ENCODE measurements at places on chromosomes 1 and 21.

DNA sequence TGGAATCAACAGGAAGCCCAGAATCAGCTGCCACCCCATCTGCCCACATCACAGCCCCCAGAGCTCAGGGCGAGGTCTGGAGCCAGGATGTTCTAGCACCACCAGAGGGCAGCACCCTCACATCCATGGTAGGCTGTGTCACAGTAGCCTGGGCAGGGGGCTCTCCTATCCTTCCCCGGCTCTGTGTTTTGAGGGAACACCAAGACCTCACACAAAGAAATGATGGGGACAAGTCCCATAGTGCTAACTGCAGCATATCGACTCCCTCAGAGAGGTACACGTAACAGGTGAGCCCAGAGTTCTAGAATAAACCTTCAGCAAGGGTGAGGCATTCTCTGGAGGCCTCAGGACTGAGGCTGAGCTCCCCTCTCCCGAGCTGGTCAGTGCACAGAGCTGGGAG lies 2.3 kb upstream of the KCNC4 start:
- DNase-seq = peak; percentile 50

- DNase-seq = no peak
Measured at GRCh38 chr1:20410503-20410902, 75.5 kb downstream of the CAMK2N1 start.

DNA sequence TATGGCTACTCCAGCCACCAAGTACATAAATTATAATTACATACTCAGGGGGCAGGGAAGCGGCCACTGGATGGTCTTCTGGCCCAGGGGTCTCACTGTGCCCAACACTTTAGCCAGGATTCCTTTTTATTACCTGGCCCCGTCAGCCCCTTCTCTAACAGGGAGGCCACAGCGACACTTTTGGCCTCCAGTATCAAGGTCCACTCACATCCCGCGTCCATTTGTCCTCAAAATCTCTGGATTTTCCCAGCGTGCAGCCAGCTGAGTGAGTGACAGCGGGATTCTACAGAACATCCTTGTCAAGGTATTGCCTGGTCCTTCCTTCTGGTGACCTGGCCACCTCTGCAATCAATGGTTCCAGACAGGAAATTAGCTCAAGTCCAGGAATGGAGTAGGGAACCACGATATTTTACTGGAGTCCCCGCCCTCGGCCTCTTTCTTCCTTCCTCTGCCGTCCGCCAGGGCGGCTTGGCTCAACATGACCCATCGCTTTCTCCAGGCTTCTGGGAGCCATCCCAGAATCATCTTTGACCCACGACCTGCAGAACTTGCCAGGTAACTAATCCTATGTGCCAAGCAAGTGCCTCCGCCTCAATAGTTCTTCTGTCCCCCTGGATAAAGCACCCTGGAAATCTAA lies 2.7 kb upstream of the COL6A2 start:
- no peak for DNase-seq

DNA sequence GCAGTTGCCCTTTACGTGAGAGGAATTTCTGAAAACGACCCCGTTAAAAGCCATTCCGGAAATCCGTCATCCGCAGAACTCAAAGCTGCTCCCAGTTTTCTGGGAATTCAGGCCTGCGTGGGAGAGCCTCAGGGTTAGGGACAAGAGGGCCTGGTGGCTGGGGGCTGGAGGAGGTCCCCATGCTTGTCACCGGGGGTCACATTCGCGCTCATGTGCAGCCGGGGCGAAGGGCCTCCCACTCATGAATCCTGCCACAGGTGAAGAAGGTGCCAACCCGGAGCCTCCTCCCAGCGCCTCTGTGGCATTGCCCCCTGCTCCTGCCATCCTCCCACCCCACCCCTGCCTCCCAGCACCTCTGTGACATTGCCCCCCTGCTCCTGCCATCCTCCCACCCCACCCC lies 98.3 kb downstream of the PRDM16 start:
- DNase-seq = no peak
